HuH-7.5 (cell line): ENCODE measurements at places on chromosomes 12 and 14.
A peak's percentile ranks its signal among the peaks of the same experiment; 100 is the strongest.

GRCh38 chr14:104476437-104476836 is 103.1 kb upstream of the C14orf180 start:
- DNase-seq: no peak

- no peak for DNase-seq
Measured at GRCh38 chr12:1083889-1084262, 92.9 kb downstream of the ERC1 start.

DNA sequence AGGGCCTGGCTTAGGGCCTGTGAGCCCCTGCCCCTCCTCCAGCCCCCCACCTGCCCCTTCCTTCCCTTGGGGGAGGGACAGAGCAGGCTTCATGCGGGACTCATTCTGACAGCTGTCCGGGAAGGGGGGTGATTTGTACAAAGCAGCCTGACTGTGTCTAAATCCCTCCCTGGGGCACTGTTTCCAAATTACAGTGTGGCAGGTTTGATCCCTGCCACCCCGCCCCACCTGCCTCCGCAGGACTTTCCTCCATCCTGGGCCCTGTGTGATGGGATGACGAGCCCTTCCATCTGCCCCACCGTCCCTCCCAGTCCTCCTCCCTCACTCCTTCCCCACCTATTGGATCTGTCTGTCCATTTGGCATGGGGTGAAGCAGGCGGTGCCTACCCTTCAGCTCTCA is 363.9 kb downstream of the BCL11B start:
- no peak for DNase-seq

DNA sequence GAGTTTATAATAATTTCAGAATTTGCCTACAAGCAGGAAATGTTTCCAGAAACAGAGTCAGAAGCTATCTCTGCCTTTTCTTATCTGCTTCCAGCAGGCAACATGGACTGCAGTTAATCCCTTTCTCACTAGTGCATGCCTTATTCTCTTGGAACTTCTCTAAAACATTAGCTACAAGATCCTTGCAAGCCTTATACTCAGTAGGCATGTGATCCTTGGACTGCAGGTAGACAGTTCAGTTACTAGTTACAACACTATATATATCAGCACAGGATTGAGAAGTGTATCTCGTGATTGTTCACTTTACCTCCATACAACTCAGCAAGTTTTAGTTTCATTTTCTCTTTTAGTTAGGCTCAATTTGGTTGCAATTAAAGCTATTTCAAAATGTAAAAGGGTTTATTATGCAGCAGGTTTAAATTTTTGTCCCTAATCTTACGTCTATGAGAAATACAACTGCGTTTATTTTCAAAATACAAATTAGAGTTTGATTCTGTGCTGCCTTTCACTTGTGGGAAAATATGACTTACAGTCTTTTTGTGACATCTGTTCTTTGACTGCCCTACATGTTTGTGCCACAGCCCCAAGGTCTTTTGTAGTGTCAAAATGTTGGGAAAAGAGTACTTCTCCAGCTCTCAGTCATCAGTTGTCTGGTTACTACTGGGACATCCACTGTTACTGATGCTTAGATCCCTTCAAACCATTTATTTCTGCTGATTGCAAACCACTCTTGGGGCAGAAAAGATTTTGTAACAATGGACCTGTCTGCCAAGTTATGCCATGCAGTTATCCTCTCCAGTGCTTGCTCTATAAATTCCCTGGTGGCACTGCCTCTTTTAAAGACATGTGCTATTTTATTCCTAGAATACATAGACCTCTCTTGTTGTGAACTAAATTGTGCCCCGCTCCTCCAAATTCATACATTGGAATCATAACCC is 709.0 kb upstream of the FOXG1 start:
- no peak for DNase-seq

DNA sequence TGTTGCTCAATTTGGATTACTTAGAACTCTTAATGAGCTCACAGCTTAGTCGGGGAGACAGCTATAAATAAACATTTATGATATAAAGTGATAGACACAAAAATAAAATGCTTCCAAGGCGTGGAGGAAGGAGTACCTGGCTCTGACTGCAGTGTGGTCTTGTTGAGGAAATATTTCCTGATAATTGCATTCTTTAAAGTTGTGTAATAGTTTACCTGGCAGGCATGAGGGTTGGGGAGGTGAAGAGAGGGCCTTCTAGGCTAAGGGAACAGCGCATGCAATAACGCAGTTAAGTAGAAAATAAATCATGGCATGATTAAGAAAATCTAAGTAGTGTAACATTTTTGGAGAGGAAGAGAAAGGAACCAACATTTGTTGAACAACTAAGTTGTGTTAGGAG is 260.5 kb upstream of the ATP2B1 start:
- DNase-seq: no peak

DNA sequence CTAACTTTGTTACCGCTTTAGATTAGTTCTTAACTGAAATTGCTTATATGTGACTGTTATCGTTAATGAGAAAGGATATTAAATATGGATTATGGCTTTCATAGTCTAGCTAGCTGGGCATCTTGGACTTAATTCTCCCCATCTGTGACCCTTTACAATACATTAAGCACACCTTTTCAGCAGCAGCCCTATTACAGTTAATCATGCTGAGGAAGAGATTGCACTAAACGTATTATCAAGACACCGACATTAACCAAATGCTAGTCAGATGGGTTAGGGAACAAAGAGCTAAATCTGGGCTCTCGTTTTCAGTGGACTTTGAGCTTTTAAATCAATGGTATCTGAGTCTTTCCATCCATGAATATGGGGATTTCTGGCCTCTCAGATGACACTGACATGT is 447.5 kb upstream of the DCN start:
- DNase-seq: no peak

GRCh38 chr14:44339231-44339630 is 167.9 kb downstream of the FSCB start:
- DNase-seq: no peak

- no peak for DNase-seq
Measured at GRCh38 chr12:3881281-3881950, 8.2 kb upstream of the PARP11 start.

DNA sequence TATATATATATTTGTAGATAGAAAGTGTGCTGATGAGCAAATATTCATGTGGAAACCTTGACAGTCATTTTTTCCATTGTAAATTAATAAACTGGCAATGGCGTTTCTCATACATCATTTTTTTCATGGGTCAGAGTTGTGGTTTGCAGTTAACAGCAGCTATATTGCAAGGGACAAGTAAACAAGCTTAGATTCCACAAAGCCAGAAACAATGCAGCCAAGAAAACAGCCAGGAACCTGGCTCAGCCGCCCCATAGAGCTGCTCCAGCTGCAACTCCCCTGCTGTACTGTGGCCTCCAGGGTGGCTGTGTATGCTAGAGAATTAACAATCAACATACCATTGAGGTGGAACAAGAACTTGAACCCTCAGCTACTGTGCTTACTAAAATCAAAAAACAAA is 298.2 kb downstream of the TMEM132D start:
- DNase-seq: no peak

GRCh38 chr14:100775831-100776591 is 49.3 kb downstream of the DLK1 start:
- no peak for DNase-seq

DNA sequence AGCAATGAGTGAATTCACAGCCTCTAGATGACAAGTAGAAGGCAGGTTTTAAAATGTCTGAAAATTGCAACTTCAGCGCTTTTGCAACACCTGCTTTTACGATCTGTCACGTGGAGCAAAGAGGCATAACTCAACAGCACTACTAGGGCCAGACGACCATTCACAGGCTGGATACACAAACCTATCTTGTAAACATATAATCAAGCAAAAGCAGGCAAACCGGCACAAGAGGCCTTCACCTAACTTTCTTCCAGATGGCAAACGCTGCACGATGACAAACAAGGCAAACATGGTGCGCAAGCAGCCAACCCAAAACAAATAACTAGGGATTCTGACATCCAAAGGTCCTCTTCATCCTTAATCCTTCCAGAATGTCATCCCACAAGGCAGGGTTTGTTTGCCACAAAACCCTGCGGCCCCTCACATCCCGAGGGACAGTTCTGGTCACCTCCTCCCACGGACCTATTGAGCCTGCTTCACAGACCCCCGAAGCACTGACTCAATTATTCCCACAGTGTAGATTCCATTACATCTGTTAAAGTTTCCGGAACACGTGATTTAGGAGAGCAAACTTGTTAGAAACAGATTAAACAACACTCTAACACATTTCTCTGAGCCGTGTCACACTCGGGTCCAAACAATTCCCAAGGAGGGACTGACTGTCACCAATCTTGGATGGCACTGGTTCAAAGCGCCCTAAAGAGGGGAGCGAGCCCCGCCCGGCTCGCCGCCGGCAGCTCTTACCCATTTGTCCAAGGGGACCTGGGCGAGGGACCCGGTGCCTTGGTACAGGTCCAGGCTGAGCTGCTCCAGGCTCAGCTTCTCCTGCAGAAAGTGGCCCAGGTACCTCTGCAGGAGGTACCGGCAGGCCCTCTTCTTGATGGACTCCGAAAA is 823 bp downstream of the ATG2B start:
- peak; percentile 27 for DNase-seq

- DNase-seq: no peak
Measured at GRCh38 chr12:58727521-58727920, 192.8 kb downstream of the LRIG3 start.

DNA sequence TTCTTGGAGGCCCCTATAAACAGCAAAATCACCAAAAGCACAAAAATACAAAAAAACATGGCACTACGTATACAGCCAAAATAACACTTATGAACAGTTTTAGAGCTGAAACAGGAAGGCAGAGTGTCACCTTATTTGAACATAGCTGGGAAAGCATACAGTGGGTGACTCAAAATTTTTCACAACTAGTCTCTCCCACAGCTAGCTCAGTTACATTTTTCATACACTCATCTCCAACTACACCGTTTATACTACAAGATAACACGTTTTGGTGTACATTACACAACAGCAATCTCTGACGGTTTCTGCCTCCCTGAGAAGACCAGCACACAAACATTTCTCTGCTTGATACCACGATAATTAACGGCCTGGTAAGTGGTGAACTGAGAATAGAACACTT is 2.9 kb downstream of the RAD52 start:
- DNase-seq: no peak

DNA sequence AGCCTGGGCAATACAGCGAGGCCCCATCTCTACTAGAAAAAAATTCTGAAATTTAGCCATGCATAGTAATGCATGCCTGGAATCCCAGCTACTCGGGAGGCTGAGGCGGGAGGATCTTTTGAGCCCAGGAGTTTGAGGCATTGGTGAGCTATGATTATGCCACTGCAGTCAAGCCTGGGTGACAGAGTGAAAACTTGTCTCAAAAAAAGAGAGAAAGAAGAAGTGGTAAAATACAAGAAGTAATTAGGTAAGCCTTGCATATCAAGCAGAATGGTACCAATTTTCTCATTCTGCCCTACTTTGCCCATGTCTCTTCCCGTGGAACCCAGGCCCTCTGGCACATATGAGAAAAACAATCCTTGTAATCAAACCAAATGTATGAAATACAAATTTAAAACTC is 70.7 kb downstream of the SUSD6 start:
- DNase-seq: no peak

GRCh38 chr12:94264736-94265485 is 116.5 kb downstream of the PLXNC1 start:
- no peak for DNase-seq

- no peak for DNase-seq
Measured at GRCh38 chr12:125249066-125249824, 184.0 kb downstream of the AACS start.

DNA sequence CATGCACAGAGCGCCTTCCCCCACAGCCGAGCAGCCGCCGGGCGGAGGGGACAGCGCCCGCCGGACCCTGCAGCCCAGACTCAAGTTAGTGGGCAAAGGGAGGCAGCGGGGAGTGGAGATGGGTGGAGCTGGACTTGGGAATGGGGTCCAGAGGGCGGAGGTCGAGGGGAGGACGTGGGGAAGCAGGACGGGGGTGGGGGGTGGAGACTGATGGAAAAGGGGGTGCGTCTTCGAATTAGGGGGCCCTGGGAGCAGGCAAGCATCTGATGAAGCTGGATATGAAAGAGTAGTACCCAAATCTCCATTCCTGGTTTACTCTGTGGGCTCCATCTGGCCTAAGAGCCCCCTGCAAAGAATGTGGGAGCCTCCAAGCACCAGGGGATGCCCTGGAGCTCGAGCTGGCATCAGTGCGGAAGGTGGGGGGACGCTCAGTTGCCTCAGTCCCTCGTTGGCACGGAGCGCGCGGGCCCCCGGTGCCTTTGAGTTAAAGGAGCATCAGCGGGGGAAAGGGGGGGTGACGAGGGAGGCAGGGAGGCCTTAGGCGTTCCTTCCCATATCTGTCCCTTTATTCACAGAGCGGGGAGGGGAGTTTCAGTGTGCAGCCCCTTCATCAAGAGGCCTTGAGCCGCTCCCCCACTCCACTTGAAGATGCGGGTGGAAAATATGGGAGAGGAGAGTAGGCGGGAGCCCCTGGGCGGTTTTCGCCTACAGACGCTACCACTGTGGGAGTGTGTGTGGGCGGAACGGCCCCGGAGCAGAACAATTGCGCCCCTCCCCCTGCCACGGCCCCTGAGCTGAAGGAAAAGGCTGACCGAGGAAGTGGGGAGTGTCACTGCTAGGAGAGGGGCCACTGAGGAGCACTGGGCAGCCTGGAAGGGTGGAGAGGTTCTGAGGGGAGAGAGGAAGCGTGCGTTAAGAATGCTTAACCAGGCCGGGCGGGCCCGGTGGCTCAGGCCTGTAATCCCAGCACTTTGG is 644 bp downstream of the NAB2 start:
- DNase-seq: no peak

- DNase-seq: no peak
Measured at GRCh38 chr12:22881878-22882385, 257.0 kb downstream of the ETNK1 start.

DNA sequence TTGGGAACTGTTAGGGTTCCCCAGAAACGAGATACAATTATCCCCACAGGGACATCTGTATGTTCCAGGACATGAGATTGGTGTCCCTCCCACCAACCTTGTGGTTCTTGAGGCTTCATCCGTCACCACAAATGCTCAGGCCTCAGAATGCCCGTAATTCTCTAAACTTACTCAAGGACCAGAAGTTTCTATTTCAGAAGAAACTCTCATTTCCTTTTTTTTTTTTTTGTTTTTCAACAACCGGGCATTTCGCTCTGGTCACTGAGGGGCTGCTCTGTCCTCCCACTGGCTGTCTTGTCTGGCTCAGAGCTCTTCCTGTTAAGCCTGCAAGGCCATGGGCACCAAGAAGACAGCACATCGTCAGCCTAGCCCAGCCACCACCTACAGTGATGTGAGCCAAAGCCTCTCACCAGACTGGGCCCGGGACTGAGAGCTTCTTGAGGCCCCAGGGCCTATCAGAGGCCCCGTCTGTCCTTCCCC is 36.2 kb downstream of the VDR start:
- no peak for DNase-seq

DNA sequence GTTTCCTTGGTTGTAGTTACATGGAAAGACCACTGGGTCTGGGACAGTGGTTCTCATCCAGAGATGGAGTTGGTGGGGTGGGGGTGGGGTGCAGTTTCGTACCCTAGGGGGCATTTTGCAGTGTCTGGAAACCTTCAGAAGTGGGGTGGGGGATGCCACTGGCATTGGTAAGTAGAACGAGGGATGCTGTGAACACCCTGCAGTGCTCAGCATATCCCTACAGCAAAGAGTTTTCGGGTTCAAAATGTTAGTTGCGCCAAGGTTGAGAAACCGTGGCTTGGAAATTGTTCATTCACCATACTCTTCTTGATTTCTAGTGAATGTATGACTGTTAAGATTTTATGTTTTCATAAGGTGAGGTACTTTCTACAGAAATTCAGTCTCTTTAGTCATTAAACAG is 28.7 kb downstream of the TRAF3 start:
- DNase-seq: no peak
